DMS79 treated with DMSO at 0.1 percent for 48 hours (cell line): ENCODE measurements at places on chromosomes 3 and 15.

DNA sequence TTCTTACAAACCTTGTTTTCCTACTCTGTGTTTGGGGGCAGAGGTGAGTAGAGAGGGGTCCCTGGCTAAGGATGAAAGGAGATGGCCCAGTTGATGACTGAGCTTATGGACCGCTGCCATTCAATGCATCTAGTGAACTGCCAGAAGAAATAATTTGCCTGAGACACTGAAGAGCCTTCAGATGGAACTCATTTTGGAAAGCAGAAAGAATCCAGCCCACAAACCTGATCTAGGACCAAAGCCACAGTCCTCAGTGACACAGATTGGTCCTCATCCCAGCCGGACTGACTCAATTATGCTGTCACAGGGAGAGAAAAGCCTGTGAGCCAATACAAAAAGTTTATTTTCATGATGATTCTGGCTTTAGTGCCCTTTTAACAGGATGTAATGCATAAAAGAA is 82.7 kb downstream of the CD47 start:
- DNase-seq = no peak

GRCh38 chr3:88076712-88077111 is 17.7 kb downstream of the ZNF654 start:
- DNase-seq = no peak

- DNase-seq = no peak
Measured at GRCh38 chr15:76343313-76343996, 6.9 kb downstream of the ISL2 start.

GRCh38 chr3:155737844-155738460 is 6.9 kb downstream of the PLCH1 start:
- DNase-seq = peak; percentile 87

- DNase-seq = no peak
Measured at GRCh38 chr3:46102059-46102779, 74.9 kb upstream of the XCR1 start.

- DNase-seq = no peak
Measured at GRCh38 chr3:27431116-27431515, 53.1 kb downstream of the SLC4A7 start.

DNA sequence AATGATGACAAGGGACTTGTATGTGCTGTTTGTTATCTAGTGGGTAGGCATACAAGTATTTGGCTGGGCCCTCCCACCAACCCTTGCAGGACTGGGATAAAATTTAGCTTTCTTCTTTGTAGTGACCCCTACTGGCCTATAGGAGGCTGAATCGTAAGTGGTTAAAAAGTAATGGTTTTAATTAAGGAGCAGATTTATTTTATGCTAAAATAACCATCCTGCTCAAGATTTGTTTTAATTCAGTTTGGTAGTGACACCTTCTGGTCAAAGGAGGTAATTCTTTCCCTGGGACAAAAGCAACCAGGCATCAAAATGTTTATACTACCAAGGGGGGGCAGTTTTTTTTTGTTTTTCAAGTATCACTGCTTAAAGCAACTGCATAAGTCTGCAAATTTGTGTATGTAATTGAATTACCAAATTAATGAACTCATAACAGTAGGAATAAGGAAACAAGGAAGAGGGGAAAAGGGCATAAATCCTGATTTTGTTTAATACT is 70.7 kb downstream of the TOP2B start:
- DNase-seq = peak; percentile 27

DNA sequence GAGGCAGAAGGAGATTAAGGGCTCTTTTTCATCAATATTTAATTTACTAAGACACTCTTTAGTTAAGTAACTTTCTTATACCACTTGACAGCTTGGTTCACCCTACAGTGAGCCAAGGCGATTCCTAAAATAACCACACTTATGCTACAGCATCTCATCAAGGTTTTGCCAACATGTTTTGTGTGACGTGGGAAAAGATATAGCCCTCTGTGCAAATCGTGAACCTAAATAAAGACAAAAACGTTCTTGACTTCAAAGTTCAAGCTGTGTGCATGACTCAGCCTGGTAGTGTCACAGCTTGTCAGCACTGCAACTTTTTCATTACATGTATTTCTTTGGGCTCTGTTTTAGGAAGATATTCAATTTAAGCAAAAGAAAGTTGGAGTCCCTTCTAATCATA is 297.0 kb upstream of the EPHA3 start:
- no peak for DNase-seq

DNA sequence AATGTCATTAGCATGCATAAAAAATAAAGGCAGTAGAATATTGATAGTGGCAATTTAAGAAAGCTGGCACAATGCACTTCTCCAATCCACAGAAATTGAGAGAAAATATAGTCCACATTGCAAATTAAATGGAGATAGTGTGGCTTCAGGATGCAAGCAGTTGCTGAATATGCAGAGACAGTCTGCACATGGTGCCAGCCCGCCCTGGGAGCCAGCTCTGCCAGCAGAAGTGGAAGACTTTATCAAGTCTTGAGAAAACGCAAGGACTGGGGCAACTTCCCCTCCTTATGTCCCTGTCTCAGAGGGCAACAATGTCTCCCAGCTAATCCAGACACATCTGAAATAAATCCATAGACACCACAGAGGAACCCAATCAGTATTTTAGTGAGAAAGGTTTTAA is 57.2 kb downstream of the MB21D2 start:
- DNase-seq = no peak

GRCh38 chr3:183454064-183454463 is 25.6 kb upstream of the MCF2L2 start:
- DNase-seq = no peak

DNA sequence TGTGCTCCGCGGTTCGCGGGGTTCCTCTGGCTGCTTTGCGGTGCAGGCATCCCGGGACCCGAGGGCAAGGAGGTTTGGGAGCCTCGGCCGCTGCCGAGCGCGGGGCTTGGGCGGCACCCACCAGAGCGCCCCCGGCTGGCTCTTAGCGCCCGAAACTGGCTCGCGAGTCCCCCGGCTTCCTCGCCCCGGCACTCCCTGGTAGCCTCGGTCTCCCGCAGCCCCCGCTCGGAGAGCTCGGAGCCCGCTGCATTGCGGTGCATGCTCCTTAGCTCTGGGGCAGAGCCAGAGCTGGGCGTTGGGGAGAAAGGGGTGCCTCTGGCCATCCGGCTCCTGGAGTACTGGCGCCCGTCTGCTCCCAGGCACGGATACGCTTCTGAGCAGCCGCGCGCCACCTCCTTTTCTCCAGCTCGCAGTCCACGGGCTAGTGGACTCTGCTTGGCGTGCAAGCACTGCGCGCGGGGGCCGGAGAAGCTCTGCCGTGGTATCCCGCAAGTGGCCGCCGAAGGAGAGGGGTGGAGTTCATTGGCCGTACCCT is 753 bp downstream of the EPHB1 start:
- peak; percentile 34 for DNase-seq

DNA sequence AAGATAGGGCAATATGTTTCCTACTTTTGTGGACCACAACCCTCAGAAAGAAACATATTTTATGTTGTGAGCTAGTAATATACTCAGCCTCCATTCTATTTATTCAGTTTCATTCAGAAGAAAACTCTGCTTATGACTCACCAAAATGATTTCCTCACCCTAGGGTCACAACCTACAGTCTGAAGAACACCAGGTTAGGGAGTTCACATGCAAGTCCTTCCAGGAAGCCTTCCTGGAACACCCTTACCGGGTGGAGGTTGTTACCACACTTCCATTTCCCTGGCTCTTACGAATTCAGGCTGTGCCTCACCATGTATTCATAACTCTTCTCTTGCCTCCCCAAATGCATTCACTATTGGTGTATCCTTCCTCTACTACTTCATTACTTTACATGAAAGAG is 228.0 kb upstream of the ADAMTS9 start:
- DNase-seq = no peak

DNA sequence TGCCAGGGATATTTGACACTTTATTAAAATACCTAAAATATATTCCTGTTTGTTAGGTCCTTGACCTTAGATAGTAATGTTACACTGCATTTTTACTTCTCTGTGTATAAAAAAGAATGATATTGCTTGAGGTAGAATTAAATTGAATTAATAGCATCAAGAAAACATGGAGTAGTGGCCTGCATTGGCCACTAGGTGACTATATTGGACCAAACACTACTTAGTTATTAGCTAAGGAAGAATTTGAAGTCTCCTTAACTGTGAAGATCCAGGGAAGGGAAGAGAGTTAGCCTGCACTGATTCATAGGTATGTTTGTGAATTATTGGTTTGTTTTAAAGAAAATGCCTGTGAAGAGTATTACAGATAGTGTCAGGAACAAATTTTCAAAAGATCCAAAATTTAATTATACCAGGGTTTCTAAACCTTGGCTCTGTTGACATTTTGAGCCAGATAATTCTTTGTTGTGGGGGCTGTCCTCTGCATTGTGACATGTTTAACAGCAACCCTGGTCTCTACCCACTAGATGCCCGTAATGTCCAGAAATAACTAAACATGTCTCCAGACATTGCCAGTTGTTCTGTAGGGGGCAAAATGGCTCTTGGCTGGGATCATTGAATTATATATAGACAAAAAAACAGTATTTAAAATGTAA is 103.6 kb upstream of the THSD4 start:
- no peak for DNase-seq

DNA sequence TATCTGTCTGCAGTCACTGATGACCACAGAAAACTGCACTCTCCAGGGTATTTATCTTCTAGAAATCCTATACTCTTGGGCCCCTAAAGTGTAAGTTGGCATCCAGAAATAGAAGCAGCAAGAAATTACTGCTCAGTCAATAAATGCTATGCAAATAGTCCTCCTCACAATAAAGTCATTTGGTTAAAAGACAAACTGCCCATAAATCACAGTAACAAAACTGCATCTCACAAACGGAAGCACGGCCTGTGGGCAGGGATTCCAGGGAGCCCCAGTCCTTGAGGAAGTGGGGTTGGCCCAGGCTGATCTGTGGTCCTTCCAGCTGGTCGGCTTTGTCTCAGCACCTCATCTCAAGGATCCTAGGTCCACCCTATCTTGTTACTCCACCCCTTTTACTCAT is 29.7 kb upstream of the SPATA12 start:
- no peak for DNase-seq

DNA sequence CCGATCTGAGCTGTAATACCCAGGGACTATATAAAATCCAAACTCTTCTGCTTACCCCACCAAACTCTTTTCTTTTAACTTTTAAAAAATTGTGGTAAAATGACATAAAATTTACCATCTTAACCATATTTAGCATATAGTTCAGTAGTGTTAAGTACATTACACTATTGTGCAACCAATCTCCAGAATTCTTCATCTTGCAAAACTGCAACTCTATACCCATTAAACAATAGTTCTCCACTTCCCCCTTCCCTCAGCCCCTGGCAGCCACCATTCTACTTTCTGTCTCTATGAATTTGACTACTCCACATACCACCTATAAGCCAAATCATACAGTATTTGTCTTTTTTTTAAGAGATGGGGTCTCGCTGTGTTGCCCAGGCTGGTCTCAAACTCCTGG is 38.7 kb downstream of the SENP8 start:
- no peak for DNase-seq

- peak; percentile 18 for DNase-seq
Measured at GRCh38 chr3:165185707-165186327, 10.4 kb downstream of the SLITRK3 start.

DNA sequence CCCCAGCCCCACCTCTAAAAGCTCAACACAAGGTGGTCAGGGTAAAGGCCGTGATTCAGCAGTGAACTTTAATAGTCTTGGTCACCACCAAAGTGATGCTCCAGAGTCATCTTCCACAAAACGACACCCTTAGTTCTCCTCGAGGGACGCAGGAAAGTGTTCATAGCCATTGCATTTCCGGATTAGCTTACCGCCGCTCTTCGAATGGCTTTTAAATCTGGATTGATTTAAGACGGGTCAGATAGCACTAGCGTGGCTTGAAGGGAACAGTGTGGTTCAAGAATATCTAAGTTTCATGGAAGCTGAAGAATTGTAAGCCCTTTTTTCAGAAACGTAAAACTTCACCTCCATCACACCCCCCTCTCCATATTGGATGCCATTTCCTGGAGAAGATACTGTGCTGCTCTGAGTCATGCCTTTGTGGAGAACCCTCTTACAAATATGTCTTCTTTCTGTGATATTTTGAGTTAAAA is 829 bp downstream of the RNF7 start:
- DNase-seq = peak; percentile 70

- DNase-seq = no peak
Measured at GRCh38 chr15:59595434-59595915, 16.1 kb upstream of the GCNT3 start.

DNA sequence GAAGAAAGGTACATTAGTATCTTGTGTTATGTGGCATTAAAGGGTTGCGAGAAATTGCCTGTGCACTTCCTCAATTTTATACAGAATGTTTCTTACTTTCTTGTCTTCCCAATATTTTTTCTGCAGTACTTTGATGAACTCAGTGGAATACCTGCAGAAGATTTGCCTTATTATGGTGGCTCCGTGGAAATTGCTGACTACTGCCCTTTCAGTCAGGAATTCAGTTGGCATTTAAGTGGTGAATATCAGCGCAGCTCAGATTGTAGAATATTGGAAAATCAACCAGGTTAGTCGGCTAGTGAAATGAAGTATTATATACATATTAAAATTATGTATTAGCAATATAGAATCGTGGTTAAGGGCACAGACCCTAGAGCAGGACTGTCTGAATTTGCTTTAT is 61.3 kb downstream of the LMLN start:
- no peak for DNase-seq

- DNase-seq = no peak
Measured at GRCh38 chr15:38533926-38534325, 30.7 kb downstream of the RASGRP1 start.

DNA sequence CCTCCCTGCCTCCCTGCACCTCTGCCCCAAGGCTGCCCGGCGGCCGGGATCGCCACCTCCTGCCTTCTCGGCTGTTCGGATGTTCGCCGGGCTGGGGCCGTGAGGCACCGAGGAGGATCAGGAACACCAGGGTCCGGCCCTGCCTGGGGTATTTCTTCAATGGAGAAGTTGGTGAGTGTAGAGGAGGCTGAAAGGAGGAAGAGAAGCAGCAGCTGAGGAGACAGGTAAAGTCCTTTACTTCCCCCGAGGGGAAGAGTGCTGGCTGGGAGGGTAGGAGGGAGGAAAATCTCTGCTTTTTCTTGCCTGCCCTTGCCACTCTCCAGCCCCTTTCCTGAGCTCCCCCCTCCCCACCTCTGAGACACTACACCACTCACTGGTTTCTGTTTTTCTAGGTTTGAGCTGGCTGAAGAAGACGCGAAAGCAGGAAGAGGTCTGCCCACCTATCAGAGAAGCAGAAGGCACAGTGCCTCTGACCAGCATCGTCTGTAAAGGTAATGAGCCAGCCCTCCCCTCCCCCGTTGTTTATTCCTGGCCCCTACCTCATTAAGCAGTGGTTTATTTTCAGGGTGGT is 519 bp downstream of the ASB7 start:
- no peak for DNase-seq

GRCh38 chr15:84819791-84820190 is 2.6 kb downstream of the ALPK3 start:
- no peak for DNase-seq

- no peak for DNase-seq
Measured at GRCh38 chr3:95088464-95088863, 1025.6 kb downstream of the NSUN3 start.

DNA sequence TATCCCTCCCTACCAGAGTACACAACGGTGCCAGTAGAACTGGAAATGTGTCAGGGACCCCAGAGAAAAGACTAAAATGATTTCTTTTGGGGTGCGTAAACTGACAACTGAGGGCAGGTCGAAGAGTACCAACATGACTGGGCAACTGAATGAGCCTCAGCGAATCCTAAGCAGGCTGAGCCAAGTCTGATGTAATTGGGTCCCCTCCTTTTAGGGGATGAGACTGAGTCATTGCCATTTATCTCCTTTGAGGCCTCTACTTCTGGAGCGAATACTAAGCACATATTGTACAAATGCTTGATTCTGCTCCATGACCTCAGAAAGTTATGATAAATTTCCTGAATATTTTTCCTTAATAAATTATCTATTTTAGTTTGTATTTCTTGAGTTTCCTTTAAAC is 17.3 kb upstream of the GPR156 start:
- no peak for DNase-seq

GRCh38 chr3:138594935-138595610 is 1.0 kb upstream of the CEP70 start:
- DNase-seq = no peak
